Brain pericyte (primary cell): ENCODE measurements at places on chromosomes 1 and 21.

DNA sequence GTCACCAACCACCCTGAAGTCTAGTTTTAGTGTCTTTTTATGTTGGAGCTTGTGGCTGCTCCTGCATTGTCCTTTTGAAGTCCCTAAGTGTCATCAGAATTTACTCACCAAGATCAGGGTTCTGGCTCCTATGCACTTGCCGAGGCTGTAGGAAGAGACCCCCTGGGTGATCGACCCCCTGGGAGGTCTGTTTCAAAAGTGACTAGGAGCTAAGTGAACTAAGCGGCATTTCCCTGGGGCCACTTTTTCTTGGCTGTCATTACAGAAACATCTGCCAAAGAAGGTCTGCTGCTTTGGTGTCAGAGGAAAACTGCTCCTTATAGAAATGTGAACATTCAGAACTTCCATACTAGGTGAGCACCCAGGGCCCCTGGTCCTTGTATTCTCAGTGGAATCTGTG is 39.4 kb downstream of the ACTN2 start:
- DNase-seq = no peak

GRCh38 chr21:44959376-44960091 is 19.7 kb downstream of the SLX9 start:
- no peak for DNase-seq

DNA sequence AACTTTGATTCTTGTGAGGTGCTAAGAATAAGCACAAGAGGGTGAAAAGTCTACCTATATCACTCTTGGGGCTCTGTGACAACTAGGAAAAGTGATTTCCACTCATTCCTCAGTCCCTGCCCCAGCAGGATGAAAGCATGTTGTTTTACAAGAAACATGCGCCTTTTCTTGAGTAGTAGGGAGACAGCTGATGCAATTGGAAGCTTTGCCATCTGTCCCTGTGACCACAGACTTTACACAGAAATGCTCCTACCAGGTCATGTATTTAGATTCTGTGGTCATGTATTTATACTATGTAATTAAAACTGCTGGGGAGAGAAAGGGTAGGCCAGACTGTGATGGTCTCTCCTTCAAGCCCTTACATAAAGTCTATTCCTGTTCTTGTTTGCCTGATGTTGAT is 445.5 kb downstream of the PTPRC start:
- no peak for DNase-seq

DNA sequence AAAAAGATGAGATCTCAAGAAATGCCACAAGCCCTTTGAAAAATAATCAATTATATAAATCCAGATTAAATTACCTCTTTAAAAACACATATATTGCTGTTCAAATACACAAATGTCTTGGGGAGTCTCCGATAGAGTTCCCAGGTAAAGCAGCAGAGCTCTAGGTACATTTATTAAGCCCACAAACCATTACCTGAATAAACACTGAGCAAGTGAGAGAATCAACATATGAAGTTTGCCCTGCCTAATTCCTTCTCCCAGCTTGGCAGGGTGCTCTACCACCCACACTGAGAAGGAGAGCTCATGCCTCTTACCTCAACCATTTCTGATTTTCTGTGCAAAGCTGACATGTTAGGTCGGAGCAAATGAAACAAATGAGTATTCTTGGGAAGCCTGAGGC is 402.4 kb downstream of the KCNH1 start:
- DNase-seq = no peak

DNA sequence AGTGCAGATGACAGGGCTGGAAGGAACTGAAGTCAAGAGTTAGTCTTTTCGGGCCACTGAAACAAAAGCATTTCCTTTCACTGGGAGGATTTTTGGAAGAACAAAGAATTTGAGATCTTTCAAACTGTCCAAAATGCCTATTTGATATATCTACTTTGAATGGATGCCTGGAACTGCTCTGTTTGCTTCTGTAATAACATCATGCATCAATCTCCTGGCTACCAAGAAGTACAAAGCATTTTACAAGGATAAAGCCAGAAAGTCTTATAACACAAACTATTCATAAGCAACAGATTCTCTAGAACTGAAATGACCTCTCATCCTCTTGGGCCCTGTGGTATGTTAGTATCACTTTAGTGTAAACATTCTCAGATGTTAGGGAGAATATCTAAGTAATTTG is 18.2 kb upstream of the RHOU start:
- DNase-seq = no peak

DNA sequence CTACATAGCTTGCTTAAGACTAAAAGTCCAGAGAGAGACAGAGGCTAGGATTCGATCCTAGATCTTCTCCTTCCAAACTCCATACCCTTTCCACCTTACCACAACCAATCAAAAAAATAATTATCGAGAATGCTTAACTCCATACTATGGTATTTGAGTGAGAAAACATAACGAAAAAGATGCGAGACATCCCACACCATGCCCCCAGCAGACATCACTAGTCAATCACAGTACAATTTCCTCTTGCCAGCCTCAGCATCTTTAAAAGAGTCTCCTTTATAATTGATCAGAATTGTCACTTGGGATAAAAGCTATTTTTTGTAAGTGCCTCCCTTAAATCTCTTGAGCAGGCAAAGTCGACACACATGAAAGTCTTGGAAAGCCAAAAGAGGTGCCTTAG is 875 bp downstream of the NCF2 start:
- DNase-seq = no peak

DNA sequence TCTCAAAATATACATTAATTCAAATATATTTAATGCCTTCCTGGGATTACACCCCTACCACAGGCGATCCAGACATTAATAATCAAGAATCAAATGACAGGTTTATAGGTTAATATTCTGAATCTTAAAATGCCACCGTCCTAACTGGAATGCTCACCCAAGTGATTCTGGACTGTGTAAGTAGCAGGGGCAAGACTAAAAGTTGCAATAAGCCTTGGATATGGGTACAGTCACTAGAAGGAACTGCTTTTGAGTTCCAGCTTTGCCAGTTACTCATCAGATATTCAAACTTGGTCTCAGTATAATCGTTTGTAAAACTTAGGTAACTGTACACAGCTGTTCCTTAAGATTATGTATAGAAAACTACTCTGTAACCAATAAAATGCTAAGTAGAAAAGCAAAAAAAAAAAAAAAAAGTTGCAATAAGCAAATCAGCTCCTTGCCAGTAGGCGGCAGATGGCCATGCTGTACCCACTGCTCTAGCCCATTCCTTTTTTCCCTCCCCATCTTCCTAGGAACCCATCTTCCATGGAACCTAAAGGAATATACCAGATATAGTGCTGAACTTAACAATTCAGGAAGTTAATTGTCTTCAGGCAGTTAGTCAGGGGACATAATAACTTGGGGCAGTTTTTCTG is 10.5 kb downstream of the RO60 start:
- DNase-seq = no peak

GRCh38 chr1:187854457-187854856 is 1025.7 kb downstream of the PLA2G4A start:
- DNase-seq = no peak
